ENCODE measurements at places on chromosomes 12 and 14.

DNA sequence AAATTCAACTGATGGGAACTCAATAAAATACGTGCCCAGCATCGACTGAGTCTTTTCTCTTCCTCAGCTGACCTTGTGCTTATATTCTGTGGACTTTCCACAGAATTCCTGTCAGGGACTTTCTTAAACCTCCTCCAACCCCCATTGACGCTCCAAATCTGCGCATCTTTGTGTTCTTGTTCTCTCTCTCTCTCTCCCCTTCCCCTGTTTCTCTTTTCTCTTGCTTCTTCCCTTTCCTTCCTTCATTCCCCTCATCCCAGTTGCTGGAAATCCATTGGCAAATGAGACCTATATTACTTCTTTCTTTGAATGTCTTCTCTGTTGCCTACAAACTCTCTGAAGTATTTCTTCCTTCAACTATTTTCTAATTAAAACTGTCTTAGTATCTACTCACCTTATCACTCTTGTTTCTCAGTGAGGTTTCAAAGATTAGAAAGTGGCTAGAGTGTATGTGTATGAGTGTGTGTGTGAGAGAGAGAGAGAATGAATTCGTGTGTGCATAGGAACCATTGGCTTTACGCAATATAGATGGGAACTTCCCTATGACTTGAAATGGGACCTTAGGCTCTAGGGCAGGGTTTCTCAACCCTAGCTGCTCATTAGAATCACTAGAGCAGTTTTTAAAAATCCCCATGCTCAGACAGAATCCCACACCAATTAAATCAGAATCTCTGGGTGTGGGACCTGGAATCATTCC, 41.8 kb upstream of the DHRS7 start:
- no peak for DNase-seq

- DNase-seq, result peak; percentile 74
Measured at GRCh38 chr14:79278798-79279644, 932.3 kb downstream of the DIO2 start.

DNA sequence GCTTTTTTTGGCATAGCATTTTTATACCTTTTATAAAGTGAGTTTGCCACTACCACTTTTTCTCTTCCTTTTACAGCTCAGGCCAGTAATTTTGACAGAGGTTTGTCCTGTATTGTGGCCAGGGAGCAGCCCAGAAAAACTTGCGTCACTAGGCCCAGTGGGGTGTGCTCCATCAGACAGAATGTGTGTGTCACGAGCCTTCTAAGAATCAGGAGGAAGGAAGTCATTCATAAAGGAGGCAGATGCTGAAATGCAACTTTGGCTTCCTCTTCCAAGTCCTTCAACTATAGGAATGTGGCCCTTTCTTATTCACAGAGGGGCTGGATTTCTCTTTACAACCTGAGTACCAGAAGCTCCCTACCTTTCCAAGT, 10.1 kb upstream of the RAB35 start:
- no peak for DNase-seq

- DNase-seq, result no peak
Measured at GRCh38 chr12:8501720-8502119, 11.6 kb upstream of the CLEC4D start.

DNA sequence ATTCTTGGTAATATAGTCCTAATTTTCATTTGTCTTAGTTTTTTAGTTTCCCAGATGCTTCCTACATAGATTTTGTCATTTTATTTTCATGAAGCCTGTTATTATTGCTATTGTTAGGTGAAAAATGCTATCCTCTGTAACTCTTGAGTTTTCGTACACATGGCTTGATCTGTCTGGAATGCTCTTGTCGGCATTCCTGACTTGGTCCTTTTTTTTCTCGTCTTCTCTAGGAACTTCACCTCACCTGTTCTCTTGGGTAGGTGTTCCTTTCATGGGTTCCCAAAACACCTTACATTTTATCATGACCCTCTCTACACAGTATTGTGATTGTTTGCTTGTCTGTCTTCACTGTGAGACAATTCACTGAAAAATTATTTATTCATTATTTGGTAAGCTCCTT, 267.4 kb downstream of the TMTC2 start:
- DNase-seq, result no peak

GRCh38 chr14:31426663-31427062, 6.3 kb upstream of the HEATR5A start:
- no peak for DNase-seq

GRCh38 chr12:116213014-116213413, 64.5 kb downstream of the MED13L start:
- no peak for DNase-seq

GRCh38 chr12:45878630-45879255, 111.6 kb downstream of the SCAF11 start:
- no peak for DNase-seq

GRCh38 chr12:14393751-14394150, 28.3 kb downstream of the ATF7IP start:
- no peak for DNase-seq

GRCh38 chr12:76852106-76852505, 26.7 kb downstream of the CSRP2 start:
- no peak for DNase-seq

DNA sequence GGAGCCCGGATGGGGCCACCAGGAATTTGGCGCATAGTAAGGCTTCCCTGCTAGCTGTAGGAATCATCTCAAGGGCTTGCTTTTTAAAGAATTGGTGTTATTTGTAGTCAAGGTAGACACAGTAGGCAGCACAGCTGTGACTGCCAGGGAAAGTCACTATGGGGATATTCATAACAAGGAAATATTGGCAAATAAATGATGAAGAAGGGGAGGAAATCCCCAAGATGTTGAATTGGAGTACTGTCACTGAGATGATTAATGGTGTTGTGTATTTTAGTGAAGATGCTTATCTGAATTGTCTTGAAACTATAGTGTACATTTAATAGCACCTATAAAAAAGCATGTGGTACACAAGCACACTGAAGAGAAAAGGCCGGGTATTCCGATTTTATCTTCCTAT, 118.9 kb downstream of the NPAS3 start:
- no peak for DNase-seq

DNA sequence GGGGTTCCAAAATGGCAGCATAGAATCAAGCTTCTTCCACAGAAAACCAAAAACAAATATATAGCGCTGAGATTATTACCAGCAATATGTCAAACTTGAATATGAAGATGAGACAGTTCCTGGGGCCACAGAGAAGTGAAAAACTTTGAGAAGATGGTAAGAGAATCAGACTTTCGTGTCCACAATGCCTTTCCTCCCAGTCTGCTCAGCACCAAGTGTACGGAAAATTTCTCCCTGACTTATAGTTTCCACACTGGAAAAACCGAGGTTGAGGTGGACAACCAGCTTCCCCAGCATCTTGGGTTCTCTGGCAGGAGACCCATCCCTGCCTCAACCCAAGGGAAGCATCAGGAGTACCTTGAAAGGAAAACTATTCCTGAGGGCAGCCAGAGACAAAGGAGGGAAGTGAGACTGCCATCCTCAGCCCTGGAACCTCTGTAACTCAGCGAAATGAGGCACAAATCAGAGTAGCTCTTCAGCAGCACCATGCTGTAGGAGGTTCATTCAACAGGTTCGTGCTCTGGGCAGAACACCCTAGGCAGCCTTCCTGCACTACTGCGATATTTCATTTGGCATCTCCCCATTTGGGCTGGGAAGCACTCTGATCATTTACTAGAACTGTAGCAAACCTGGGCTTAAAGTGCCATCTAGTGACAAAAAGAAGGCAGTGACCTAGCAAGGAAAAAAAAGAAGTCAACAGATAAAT, 52.4 kb upstream of the CAPRIN2 start:
- DNase-seq, result peak; percentile 18

- DNase-seq, result no peak
Measured at GRCh38 chr12:87344699-87345098, 684.5 kb downstream of the C12orf50 start.

- DNase-seq, result no peak
Measured at GRCh38 chr14:20751963-20752562, 6.4 kb downstream of the EDDM3A start.

DNA sequence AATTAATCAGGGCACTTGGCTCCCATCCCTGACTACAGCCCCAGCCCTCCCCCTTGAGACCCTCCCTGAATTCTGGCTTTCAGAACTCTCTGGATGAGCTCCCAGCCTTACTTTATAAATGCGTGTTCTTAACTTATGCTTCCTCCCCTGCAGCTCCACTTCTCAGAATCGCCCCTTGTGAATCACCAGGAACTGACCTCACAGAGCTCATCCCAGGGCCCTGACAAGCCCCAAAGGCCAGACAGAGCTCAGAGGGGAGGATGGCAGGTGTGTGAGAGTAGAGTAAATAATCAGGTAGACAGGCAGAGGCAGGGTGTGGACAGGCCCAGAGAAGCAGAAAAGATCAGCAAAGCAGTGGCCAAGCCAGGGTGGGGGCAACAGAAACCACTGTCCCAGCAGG, 68.2 kb upstream of the FOXN3 start:
- no peak for DNase-seq

- DNase-seq, result no peak
Measured at GRCh38 chr14:81341370-81341769, 58.8 kb downstream of the STON2 start.

DNA sequence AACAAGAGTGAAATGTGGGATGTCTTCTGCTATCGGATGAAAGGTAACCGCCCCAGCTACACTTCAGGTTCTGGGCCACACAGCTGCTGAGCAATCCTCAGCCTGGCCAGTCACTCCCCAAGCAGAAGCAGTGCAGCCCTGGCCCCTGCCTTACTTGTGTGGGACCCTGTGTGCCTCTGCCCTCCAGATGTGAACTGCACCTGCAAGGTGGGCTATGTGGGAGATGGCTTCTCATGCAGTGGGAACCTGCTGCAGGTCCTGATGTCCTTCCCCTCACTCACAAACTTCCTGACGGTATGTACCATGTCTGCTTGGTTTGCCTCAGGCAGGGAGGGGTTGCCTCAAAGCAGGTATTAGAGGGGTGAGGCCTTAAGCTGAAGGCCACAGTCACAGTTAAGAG, 85.6 kb downstream of the NT5DC3 start:
- DNase-seq, result no peak

GRCh38 chr12:117998719-117999118, 17.8 kb upstream of the RFC5 start:
- DNase-seq, result no peak

GRCh38 chr12:62691309-62691708, 224.7 kb downstream of the MON2 start:
- no peak for DNase-seq

- DNase-seq, result no peak
Measured at GRCh38 chr14:41378526-41378925, 228.2 kb upstream of the LRFN5 start.

All from T1000 (cell line).